ENCODE measurements at places on chromosomes 7 and 10.

- no peak for DNase-seq
These were observed 82.0 kb downstream of the MICALL2 start for GRCh38 chr7:1377111-1377909.

- DNase-seq, result no peak
These were observed 105.7 kb downstream of the HOXA1 start for GRCh38 chr7:26989897-26990670.

DNA sequence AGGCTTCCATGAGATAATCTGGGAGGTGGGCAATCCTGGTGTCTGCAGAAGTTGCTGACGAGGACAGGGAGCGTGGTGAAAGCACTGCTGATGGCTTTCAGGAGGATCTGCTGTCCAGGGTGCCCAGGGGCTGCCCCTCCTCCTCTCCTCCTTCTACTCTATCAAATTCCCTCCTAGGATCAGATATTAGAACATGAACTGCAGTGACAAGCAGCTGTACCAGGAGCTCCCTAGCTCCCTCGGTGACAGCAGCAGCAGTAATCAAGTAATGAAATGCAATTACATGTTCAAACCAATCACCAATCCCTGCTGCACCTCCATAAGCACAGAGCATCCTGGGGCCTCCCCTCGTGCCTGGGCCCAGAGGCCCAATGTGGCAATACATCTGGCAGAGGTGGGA, 46.9 kb downstream of the GRID1 start:
- DNase-seq, result no peak

DNA sequence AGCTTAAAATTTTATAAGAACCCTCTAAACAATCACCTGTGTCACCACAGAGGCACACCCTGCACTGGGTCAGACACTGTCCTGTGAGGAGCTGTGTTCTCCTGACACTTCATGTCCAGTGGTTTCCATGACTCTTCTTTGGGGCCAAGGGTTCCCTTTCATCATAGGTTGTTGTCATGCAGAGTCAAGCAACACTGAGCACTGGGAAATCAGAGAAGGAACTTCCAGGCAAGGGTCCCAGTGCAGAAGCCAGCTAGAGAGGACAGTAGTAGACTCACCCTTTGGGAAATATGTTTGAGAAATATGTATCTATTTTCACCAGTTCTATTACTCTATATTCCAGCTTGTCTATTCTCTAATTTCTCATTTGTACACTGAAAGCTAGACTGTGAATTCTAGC, 56.4 kb upstream of the PRSS58 start:
- no peak for DNase-seq

DNA sequence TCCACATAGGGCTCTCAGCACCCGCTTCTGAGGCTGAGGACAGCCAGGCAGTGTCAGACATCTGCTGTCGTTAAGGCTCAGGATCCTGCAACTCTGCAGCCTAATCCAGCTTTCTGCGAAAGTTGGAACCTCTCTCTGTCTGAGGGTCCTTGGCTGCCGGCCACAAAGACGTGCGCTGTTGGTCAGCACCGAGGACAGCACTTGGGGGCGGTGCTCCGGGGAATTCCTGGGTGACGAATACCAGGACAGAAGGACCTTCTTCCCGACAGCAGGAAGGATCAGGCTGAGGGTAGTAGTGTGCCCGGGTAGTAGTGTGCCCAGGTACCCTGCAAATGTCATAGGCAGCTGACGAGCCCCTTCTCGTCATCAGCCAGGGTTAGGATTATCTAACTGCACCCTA, 16.0 kb upstream of the RASGEF1A start:
- DNase-seq, result peak; percentile 60

DNA sequence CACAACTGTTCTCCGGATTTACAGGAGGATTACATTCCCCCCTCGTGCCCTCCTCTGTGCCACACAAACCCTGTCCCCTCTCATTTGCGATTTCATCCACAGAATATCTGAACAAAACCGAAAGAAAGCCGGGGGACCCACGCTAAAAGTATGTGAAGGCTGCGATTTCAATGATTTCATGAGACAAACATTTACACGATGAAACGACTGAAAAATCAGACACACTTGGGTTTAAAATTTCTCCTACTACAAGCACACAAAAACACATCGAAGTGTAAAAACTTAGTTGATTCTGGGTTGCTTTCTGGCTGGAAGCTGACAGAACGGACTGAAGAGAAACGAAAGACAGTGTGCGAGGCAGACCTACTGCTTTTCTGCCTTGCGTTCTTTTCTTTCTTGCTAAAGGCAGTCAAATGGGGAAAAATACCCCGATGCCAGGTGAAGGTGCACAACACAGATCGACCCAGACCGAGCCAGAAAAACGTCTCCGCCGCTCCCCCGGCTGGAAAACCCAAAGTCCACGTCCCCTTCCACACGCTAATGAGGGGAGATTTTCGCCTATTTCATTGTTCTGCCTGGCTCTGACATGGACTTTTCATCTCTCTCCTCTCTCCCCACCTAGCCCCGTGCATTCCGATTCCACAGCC, 1.2 kb downstream of the HIPK2 start:
- DNase-seq, result peak; percentile 49

- no peak for DNase-seq
These were observed 212.0 kb downstream of the CACNB2 start for GRCh38 chr10:18352175-18352574.

- DNase-seq, result no peak
These were observed 9.8 kb downstream of the SAP25 start for GRCh38 chr7:100563809-100564400.

DNA sequence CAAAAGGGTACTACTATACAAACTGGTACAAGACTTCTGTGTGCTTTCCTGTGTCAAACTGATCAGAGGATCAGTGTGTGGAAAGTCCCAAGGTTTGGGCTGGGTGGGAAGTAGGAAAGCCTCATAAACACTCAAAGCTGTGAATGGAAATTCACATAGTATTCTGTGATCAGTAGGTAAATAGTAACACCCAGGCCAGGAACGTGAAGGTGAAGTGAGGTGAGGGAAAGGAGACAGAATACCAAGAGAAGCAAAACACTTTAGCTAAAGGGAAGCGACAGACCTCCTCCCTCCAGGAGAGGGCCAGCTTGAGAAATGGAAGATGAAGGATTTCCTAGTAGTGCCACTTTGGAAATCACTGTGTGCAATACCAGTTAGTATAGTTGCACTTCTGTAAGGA, 451.9 kb downstream of the KCNMA1 start:
- no peak for DNase-seq

GRCh38 chr10:49355221-49355620, 40.7 kb downstream of the DRGX start:
- DNase-seq, result no peak

GRCh38 chr10:97498841-97499560, at the start of gene UBTD1:
Gene UBTD1, plus strand, starts transcription at chr10:97498924. Its CDS starts 280 bp downstream, at chr10:97499204.
- DNase-seq, result peak; percentile 25

- no peak for DNase-seq
These were observed 83.7 kb upstream of the GLCCI1 start for GRCh38 chr7:7884855-7885254.

- no peak for DNase-seq
These were observed 9.5 kb downstream of the HECW1 start for GRCh38 chr7:43121973-43122372.

DNA sequence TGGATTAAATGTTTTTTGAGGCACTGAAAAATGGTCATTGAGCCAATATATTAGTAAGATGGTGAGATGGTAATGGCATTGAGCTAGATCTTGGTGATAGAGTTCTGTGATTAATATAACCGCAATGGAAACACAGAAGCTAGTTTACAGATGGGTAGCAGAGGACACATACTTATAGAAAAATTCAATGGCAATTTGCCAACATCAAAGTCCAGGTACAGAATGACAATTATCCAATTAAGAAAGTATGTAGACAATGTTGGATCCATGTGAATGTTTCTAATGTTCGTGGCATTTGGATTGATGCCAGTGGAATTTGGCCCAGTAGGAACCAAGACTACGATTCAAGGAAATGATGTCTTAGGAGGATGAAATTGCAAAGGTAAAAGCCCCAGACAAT, 187.8 kb downstream of the GNAT3 start:
- peak; percentile 49 for DNase-seq

DNA sequence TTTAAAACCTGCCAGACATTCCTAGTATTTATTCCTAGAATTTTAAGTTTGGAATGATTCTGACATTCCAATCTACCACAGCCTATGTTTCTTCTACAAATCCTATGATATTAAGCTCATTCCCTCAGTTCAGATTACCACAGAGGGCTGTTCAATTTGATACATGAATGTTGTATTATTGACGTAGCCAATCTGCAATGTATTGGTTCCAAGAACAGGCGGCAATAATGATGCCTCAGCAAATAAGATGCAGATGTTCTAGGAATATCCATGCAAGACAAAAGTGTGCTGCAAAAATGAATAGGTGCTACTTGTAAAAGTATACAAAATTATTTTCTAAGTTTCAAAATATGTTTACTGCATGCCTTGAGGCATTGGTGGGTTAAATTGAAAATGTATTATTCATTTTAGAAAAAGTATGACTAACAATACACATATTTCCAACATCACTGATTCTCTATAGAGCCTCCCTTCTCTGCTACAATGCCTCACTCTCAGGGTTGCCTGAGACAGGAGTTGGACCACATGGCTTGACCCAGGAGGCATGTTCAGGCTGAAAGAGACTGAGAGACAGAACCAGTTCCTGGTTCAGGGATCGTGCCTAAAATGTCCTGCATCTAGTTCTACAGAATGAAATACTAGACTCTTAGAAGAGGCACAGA, 94.1 kb upstream of the CREB5 start:
- no peak for DNase-seq

- DNase-seq, result no peak
These were observed 49.0 kb upstream of the CALD1 start for GRCh38 chr7:134730411-134730829.

GRCh38 chr7:127571741-127572505, 13.5 kb downstream of the GCC1 start:
- no peak for DNase-seq

GRCh38 chr10:13346283-13347042, 1.6 kb downstream of the SEPHS1 start:
- DNase-seq, result peak; percentile 32

DNA sequence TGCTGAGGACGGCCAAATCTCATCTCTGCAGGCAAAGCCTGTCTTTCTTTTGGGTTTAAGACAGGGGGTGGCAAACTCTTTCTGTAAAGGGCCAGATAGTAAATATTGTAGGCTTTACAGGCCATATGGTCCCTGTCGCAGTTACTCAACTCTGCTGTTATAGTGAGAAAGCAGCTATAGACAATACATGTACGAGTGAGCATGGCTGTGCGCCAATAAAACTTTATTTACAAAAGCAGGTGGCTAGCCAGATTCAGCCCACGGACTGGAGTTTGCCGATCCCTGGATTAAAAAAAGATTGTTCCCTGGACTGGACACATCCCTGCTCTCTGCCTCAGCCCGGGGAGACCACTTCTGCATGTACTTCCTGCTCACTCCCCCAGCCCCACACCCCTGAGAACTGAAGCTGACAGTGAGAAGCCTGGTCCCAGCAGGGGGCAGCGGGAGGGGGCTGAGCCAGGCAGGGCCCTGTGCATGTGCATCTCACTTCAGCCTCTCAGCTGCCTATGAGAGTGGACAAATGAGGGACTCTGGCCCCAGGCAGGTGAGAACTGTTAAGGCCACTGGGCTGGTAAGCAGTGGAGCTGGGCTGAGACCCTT, 392.4 kb downstream of the PLXNA4 start:
- no peak for DNase-seq

- DNase-seq, result no peak
These were observed 85.9 kb downstream of the ADARB2 start for GRCh38 chr10:1651270-1651966.

GRCh38 chr7:1011297-1012003, 28.5 kb downstream of the CYP2W1 start:
- DNase-seq, result no peak

DNA sequence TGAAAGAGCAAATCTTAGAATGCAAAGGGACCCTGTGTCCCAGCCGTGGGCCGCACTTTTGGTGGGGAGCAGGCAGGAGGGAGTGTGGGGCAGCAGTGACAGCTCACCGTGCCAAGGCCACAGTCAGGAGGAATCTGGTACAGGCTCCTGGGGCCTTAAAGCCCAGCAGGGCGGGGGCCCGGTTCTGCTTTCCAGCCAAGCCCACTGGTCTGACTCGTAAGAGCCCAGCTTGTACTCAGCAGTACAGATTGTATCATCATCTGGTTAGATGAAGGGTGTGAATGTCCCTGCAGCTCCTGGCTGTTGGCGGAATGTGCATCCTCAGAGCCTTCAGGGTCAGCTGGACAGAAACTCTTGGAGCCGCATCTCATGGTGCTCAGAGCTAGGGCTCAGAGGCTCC, 30.5 kb upstream of the TRIM8 start:
- DNase-seq, result no peak

DNA sequence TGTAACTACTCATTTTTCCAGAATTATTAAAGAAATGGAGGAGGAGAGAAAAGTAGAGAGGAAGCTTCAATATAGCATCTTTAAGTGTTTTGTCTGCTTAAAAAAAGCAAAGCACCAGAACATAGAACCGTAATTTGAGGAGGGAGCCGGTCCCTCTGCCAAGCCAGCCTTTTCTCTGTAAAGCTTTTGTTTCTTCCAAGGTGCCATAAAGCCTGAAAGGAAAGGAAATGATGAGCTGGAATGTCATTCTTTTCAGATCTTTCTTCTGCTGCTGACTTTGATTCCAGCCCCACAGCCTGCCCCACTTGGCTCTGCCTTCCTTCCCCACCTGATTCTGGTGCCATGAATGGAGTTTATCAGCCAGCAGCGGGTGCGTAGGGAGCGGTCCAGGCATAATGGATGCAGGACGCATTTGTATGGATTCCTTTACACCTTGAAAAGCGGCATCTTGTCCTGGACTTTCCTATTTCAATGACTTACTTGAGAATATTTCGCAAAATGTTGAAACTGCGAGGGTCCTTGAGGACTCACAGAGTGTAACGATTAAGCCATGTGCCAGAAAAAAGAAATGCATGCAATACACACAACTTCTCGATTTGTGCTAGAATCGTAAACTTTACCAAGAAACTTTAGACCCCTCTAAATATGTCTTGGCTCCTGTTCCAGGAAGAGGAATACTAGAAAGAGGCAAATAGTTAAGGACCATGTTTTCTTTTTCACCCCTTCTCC, 569.5 kb upstream of the MGMT start:
- no peak for DNase-seq

DNA sequence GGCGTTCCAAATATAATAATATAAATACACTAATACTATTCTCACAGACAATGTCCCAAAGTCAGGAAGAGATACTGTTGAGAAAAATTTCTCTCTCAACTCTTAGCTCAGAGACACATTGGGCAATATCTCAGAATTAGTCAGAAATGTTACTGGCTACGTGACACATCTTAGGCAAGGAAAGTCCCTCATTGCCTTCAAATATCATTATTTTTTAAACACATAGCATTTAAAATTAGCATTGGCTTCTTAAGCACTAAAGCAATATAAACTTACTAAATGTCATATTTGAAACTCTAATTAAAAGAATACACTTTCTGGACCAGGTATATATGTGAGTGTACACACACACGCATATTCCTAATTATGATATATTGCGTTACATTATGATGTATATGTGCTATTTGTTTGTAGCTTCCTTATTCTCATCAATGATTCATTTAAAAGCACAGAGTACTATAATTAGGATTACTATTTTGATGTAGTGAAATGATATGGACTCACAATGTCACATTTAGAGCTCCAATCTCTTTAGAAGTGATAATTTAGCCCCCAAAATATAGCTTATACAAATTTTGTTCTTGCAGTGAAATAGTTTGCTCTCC, 255.8 kb downstream of the TWIST1 start:
- DNase-seq, result no peak
